ENCODE measurements at places on chromosomes 2 and 18.

DNA sequence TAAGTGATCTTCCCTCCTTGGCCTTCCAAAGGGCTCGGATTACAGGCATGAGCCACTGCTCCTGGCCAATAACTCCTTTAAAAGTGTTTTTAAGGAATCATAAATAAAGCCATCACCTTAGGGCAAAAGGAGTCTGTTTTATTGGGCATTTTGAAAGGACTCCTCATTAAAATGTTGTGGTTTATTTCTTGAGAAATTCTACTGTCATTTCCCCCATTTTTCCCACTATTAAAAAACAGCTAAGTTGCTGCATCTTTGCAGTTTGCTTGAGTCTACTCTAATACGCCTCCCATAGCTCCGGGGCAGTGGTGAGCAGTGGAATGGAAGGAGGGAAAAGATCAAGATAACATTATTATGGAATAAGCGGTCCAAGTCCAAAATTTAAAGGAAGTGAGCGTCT, 293.2 kb downstream of the PIEZO2 start:
- DNase-seq, result no peak

- no peak for DNase-seq
Measured at GRCh38 chr2:128457006-128457604, 138.4 kb upstream of the HS6ST1 start.

DNA sequence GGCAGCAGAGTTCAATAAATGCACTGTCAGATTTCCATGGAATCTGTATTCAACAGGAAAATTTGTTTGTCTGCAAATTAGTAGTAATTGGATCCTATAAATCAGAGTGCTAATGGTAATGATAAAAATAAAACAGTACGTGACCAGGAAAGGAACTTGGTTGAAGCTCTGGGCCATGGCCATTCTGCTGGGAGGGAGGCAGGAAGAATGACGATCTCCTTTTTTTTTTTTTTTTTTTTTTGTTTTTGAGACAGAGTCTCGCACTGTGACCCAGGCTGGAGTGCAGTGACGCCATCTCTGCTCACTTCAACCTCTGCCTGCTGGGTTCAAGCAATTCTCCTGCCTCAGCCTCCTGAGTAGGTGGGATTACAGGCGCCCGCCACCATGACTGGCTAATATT, 94.8 kb upstream of the SEC11C start:
- DNase-seq, result no peak

DNA sequence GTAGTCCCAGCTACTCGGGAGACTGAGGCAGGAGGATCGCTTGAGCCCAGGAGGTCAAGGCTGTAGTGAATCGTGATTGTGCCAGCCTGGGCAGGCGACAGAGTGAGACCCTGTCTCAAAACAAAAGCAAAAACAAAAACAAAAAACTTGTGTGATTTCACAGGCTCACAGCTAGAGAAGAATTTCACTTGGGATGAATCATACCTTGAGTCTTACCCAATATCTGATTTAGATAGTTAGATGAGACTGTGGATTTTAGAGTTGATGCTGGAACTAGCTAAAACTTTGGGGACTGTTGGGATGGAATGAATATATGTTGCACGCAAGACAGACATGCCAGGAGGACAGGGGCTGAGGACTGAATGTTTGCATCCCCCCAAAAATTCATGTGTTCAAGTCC, 4.4 kb downstream of the ANKRD29 start:
- DNase-seq, result no peak

- DNase-seq, result no peak
Measured at GRCh38 chr18:11165138-11165537, 15.8 kb upstream of the PIEZO2 start.

GRCh38 chr18:24089076-24089475, 49.8 kb upstream of the CABYR start:
- no peak for DNase-seq

DNA sequence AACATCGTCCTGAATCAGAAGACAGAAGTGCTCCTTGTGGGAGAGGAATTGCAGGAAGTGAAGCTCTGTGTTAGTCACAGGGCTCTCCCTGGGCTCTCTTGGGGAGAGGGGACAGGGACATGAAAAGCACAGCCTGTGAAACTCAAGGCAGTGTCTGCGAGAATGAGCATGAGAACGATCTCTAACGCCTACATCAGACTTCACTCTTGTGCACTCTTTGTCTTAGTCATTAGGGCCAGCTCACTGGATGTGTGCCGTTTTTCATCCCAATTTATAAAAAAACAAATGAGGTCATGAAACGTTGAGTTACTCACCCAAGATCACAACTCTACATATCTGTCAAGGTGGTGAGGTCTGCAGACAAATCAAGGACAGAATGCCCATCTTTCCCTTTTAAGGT, 27.0 kb upstream of the TWIST2 start:
- DNase-seq, result no peak

GRCh38 chr18:57809190-57809589, 6.1 kb upstream of the ATP8B1 start:
- no peak for DNase-seq

GRCh38 chr2:230885463-230886130, 20.9 kb downstream of the ITM2C start:
- DNase-seq, result no peak

DNA sequence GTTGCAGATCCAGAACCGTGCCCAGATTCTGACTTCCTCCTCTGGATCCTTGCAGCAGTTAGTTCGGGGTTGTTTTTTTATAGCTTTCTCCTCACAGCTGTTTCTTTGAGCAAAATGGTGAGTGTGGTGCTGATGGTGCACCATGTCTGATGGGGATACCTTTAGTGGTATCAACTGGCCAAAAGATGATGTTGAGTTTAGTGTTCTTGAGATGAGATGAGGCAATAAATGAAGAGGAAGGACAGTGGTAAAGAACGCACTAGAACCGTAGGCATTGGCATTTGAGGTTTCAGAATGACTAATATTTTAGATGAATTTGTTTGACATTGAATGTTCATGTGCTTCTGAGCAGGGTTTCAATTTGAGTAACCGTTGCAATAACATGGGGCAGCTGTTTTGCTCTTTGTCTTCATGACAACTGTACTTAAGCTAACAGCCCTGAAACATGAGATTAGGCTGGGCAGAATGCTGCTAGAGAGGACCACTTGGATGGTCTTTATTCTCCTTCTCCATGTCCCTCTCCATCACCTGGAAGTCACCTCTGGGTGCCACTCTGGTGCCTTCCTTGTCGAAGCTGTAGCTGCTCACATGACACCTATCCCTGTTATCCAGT, 3.9 kb downstream of the CTLA4 start:
- no peak for DNase-seq

GRCh38 chr2:182646763-182647498, 69.1 kb upstream of the DNAJC10 start:
- no peak for DNase-seq
